Thoracic aorta (tissue), 2 donors: ENCODE measurements at places on chromosomes 5 and 9. TPM values are rescaled to one million over a fixed set of nuclear protein-coding genes. Genes with fewer than 3 reads are reported as not detected.

The MYOT gene
- 16.4 TPM for total RNA-seq

The IL13 gene
- 2.8 TPM for total RNA-seq

The DND1 gene
- total RNA-seq: 1.8 TPM

The MSH3 gene
- total RNA-seq: 12.9 TPM

The SLCO6A1 gene
- total RNA-seq: not detected

The IFNK gene
- not detected for total RNA-seq

The RFESD gene
- 11.1 TPM for total RNA-seq

The SLC6A19 gene
- not detected for total RNA-seq

The TNFSF8 gene
- total RNA-seq: 5.8 TPM

The JAK2 gene
- 90.0 TPM for total RNA-seq

The HNRNPK gene
- 326 TPM for total RNA-seq
